Cardiac muscle cell (in vitro differentiated cells and primary cell): ENCODE measurements at places on chromosomes 12 and 14.
A peak's percentile ranks its signal among the peaks of the same experiment; 100 is the strongest.

- H3K4me1 ChIP-seq = peaks cover 11% of the 10 kb centered on the region
- no peaks in the 10 kb centered on the region for H3K36me3 ChIP-seq
- H3K4me3 ChIP-seq = no peak overlapping the region
- no peak for DNase-seq
- H3K27me3 ChIP-seq = no peaks in the 10 kb centered on the region
These were observed 304.7 kb upstream of the SYT1 start for GRCh38 chr12:78559886-78560285.

DNA sequence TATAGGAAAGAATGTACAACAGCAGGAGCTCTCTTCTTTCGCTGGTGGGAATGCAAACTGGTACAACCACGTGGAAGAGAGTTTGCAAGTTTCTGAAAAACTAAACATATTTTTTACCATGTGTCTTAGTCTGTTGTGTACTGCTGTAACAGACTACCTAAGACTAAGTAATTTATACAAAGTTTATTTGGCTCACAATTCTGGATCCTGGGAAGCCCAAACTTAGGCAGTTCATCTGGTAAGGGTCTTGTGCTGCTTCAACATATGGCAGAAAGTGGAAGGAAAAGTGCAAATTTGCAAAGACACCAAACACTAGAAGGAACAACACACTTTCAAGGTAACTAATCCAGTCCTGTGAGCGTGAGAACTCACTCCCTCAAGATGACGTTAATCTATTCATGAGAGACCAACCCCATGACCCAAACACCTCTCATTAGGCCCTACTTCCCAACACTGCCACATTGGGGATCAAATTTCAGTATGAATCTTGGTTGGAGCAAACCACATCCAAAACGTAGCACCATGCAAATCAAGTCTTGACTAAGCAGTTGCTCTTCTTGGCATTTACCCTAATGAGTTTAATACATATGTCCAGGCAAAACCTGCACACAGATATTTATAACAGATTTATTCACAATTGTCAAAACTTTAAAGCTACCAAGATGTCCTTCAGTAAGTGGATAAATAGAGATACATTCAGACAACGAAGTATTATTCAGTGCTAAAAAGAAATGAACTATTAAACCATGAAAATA, 481.9 kb upstream of the FOXG1 start:
- no peaks in the 10 kb centered on the region for H3K27me3 ChIP-seq
- H3K27ac ChIP-seq = no peak overlapping the region
- no peaks in the 10 kb centered on the region for H3K36me3 ChIP-seq
- no peaks in the 10 kb centered on the region for H3K4me1 ChIP-seq

GRCh38 chr14:103625356-103626095, 3.5 kb upstream of the KLC1 start:
- no peaks in the 10 kb centered on the region for H3K27me3 ChIP-seq
- no peak overlapping the region for H3K27ac ChIP-seq
- no peaks in the 10 kb centered on the region for H3K36me3 ChIP-seq
- peaks cover 13% of the 10 kb centered on the region for H3K4me1 ChIP-seq

- no peaks in the 10 kb centered on the region for H3K27me3 ChIP-seq
- H3K27ac ChIP-seq = no peak overlapping the region
- H3K36me3 ChIP-seq = no peaks in the 10 kb centered on the region
- no peaks in the 10 kb centered on the region for H3K4me1 ChIP-seq
These were observed 71.8 kb upstream of the TMX1 start for GRCh38 chr14:51168215-51168613.

DNA sequence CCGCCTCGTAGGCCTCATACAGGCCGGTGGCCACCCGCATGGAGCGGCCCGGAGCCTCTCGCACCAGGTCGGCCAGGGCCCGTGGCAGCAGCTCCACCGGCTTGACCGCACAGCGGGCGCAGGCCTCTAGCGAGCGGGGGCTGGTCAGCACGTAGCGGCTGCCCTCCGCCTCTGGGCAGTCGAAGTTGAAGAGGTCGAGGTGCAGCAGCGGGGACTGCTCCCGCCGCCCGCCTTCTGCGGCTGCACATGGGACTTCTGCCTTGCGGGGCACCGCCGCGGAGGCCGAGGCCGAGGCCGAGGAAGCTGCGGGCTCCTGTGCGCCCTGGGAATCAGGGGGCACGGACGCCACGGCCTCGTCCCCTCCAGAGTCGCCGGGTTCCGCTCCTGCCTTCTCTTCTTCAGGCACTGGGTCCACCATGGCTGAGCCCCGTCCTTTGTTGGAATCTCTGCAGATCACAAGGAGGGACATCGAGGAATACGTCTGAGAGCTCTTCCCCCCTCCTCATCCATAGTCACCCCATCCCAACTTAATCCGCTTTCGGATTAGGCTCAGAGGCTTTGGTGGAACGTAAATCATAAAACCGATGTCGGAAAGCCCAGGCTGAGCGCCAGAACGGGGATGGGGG, 1.4 kb downstream of the CCDC177 start:
- H3K4me3 ChIP-seq = no peak overlapping the region
- DNase-seq = no peak
- H3K27ac ChIP-seq = no peak overlapping the region
- H3K27me3 ChIP-seq = peaks cover 93% of the 10 kb centered on the region
- H3K36me3 ChIP-seq = no peaks in the 10 kb centered on the region

DNA sequence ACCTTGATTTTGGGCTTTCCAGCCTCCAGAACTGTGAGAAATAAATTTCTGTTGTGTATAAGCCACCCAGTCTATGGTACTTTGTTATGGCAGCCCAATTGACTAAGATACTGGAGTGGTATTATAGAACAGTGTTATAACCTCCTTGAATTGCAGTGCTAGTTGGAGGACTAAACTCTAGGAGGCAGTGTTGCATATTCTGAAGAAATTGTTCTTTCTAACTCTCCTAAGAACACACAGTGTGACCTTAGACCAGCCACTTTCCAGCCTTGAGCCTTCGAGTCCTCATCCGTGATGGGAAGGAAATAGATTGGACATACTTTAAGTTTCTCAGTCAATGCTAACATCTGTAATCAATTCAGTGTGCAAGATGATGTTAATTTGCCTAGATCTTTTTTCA, 22.4 kb upstream of the LRRC10 start:
- H3K36me3 ChIP-seq = no peaks in the 10 kb centered on the region
- H3K27ac ChIP-seq = no peak overlapping the region
- H3K4me3 ChIP-seq = no peak overlapping the region
- H3K27me3 ChIP-seq = no peaks in the 10 kb centered on the region
- peaks cover 2% of the 10 kb centered on the region for H3K4me1 ChIP-seq

GRCh38 chr12:2270846-2271245, 218.1 kb downstream of the CACNA1C start:
- peaks cover 10% of the 10 kb centered on the region for H3K4me1 ChIP-seq
- H3K4me3 ChIP-seq = no peak overlapping the region
- H3K27me3 ChIP-seq = no peaks in the 10 kb centered on the region
- H3K27ac ChIP-seq = no peak overlapping the region

GRCh38 chr12:12693111-12693671, 2.8 kb downstream of the GPR19 start:
- no peaks in the 10 kb centered on the region for H3K27me3 ChIP-seq
- H3K27ac ChIP-seq = peak overlapping the region; percentile 61
- H3K36me3 ChIP-seq = no peaks in the 10 kb centered on the region
- DNase-seq = no peak
- no peak overlapping the region for H3K4me3 ChIP-seq

DNA sequence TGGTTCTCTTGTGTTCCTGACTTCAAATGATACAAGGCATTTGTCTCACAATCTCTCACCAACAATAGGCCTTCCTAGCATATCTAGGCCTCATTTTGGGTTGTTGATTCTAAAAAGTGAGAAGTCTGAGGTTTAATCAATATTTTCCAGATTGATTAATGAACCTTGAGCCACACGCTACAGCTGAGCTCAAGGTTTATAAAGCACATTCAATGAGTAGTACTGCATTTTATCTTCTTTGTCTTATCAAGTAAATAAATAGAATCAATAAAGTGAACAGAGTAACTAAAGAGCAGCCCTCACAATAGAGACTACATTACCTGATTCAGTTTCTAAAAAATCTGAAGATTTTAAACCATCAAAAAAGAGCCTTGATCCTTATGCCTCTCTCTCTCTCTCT, 407.5 kb upstream of the CLEC14A start:
- H3K4me1 ChIP-seq = no peaks in the 10 kb centered on the region
- H3K4me3 ChIP-seq = no peak overlapping the region
- H3K27ac ChIP-seq = no peak overlapping the region
- no peak for DNase-seq

- H3K4me3 ChIP-seq = no peak overlapping the region
- no peak for DNase-seq
- H3K36me3 ChIP-seq = no peaks in the 10 kb centered on the region
- no peaks in the 10 kb centered on the region for H3K4me1 ChIP-seq
- H3K27me3 ChIP-seq = peaks cover 24% of the 10 kb centered on the region
These were observed 26.2 kb upstream of the DYNC1H1 start for GRCh38 chr14:101937926-101938767.

- no peak overlapping the region for H3K4me3 ChIP-seq
- H3K4me1 ChIP-seq = peaks cover 23% of the 10 kb centered on the region
- H3K27me3 ChIP-seq = peaks cover 21% of the 10 kb centered on the region
These were observed 5.0 kb upstream of the LGALS3 start for GRCh38 chr14:55123852-55124639.

- H3K4me3 ChIP-seq = no peak overlapping the region
- no peaks in the 10 kb centered on the region for H3K27me3 ChIP-seq
- no peak for DNase-seq
These were observed 47.0 kb downstream of the WDR89 start for GRCh38 chr14:63594455-63595372.

DNA sequence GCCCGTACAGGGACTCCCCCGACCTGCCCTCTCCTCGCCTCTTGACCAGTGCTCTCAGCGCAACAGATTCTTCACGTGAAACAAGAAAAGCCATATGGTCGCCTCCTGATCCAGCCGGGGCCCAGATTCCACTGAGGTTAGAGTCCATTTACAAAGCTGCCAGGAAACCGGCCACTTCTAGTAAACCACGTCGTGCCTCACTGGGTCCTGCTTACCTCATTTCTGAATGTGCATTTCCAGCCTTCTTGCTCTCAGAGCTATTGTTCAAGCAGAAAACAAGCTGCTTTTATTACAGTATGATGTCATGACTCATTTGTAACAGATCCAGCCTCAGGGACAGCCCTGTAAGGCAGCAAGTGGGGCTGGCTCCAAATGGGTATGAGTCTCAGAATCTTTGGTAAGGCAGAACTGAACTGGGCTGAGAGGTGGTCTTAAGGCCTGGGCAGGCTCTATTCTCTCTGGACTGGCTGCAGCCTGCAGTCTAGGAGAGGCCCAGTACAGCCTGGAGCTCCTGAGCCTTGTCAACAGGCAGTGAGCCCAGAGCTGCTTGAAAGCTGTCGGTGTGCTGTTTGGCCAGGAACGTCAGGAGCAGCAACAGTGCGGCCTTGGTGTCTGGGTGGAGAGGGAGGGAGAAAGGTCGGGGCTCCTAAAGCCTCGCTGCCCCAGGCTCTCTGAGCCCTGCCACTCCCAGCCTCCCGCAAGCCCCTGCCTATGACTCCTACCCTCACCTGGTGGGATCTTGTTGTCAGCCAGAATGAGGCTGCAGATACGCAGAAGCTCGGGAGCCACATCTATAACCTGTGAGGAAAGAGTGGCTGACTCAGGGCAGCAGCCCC, 8.3 kb downstream of the REC8 start:
- no peaks in the 10 kb centered on the region for H3K27me3 ChIP-seq
- no peak overlapping the region for H3K4me3 ChIP-seq
- H3K27ac ChIP-seq = no peak overlapping the region

- H3K4me1 ChIP-seq = no peaks in the 10 kb centered on the region
- DNase-seq = no peak
- no peaks in the 10 kb centered on the region for H3K27me3 ChIP-seq
- no peaks in the 10 kb centered on the region for H3K36me3 ChIP-seq
These were observed 1094.4 kb downstream of the BCL11B start for GRCh38 chr14:98177551-98177950.

- H3K4me3 ChIP-seq = no peak overlapping the region
- DNase-seq = peak; percentile 17
- no peaks in the 10 kb centered on the region for H3K36me3 ChIP-seq
- no peaks in the 10 kb centered on the region for H3K4me1 ChIP-seq
- H3K27ac ChIP-seq = no peak overlapping the region
- no peaks in the 10 kb centered on the region for H3K27me3 ChIP-seq
These were observed 62.1 kb downstream of the PPP2R5C start for GRCh38 chr14:101823511-101824120.

DNA sequence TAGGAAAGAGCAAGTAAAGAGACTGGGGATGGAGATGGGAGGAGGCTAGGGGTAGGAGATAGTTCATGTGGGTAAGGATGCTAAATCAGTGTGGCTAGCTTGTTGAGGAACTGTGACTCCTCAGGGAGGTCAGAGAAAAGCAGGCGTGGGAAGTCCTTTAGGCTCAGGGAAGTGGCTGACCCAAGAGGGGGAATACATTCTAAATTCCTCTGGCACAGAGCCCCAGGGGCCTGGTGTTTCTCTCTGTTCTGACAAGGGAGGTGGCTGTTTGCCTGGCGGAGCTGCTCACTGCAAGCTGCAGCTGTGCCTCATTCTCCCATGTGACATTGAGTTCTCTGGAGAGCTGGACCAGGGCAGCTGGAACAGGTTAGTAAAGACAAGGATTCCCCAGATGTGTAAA, 152.2 kb upstream of the SLC38A2 start:
- peak overlapping the region; percentile 90 for H3K27ac ChIP-seq
- peak; percentile 97 for DNase-seq
- H3K4me3 ChIP-seq = no peak overlapping the region
- H3K4me1 ChIP-seq = peaks cover 21% of the 10 kb centered on the region
- H3K27me3 ChIP-seq = no peaks in the 10 kb centered on the region

GRCh38 chr14:54207075-54207474, 189.7 kb upstream of the CDKN3 start:
- no peaks in the 10 kb centered on the region for H3K4me1 ChIP-seq
- H3K4me3 ChIP-seq = no peak overlapping the region

DNA sequence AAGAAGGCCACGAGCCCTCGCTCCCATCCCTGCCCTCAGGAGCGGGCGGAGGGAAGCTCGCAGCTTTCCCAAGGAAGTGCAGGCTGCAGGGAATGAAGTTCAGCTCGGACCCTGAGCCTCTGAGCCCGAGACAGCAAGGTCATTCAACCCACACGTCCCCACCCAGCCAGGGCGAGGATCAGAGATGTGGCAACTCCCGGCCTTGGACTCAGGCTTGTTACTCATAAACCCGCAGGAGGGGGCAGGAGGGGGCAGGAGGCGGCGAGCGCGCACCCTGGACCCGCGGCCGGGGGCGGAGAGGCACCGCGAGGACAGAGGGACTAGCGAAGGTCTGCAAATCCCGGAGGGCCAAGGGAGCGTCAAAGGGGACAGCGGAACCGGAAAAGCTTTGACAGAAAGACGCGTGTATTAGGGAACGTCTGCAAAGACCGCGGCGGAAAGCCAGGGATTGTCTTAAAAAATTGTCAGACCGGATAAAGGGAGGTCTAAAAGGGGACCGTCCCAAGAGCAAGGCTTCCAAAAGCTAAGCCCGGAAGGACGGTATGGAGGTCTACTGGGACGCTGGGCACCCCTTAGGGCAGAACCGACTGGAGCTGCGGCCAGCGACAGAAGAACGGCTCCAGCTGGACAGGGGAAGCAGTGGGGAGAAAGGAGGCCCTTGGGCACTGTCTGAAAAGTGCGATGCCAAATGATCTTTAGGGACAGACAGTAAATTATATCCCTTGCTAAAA, 611 bp upstream of the DCAF11 start:
- H3K36me3 ChIP-seq = peaks cover 18% of the 10 kb centered on the region
- DNase-seq = peak; percentile 85
- no peaks in the 10 kb centered on the region for H3K27me3 ChIP-seq
- H3K4me1 ChIP-seq = peaks cover 11% of the 10 kb centered on the region
- H3K27ac ChIP-seq = peak overlapping the region; percentile 92

- no peaks in the 10 kb centered on the region for H3K36me3 ChIP-seq
- DNase-seq = peak; percentile 32
- peaks cover 38% of the 10 kb centered on the region for H3K27me3 ChIP-seq
- H3K27ac ChIP-seq = no peak overlapping the region
- H3K4me1 ChIP-seq = peaks cover 4% of the 10 kb centered on the region
These were observed 553 bp downstream of the TRIM9 start for GRCh38 chr14:51094282-51094821.

GRCh38 chr14:70563869-70564268, 29.1 kb upstream of the ADAM20 start:
- H3K4me1 ChIP-seq = no peaks in the 10 kb centered on the region
- H3K27ac ChIP-seq = no peak overlapping the region
- H3K27me3 ChIP-seq = no peaks in the 10 kb centered on the region
- DNase-seq = no peak
